ENCODE measurements at places on chromosomes 4 and X.

DNA sequence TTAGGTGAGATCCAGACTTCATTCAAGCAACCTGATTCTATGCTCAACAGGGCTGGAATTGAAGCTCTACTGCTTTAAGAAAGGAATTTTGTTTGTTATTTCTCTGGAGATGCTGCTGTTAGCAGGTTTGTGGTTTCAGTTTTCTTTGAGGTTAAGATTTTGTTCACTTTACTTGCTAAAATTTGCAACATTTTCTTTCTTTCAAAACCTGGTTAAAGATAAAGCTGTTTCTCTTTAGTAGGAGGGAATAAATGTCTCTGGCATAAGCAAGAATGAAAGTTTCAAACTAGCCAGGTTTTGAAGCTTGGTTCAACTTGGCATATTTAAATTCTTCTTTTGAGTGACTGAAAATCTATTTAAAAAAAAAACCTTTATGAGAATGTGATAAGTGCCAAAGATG, 660.6 kb upstream of the NR3C2 start:
- DNase-seq, result no peak

- no peak for DNase-seq
Measured at GRCh38 chr4:86300516-86300915, 59.3 kb downstream of the MAPK10 start.

- DNase-seq, result no peak
Measured at GRCh38 chr4:177182166-177182565, 127.5 kb upstream of the NEIL3 start.

- no peak for DNase-seq
Measured at GRCh38 chr4:42570221-42570620, 86.7 kb downstream of the ATP8A1 start.

- peak; percentile 23 for DNase-seq
Measured at GRCh38 chr4:111943796-111944203, 201.5 kb upstream of the FAM241A start.

GRCh38 chr4:56757261-56757746, 64.2 kb downstream of the SPINK2 start:
- DNase-seq, result peak; percentile 19

GRCh38 chrX:31551913-31552312, 480.1 kb upstream of the FTHL17 start:
- DNase-seq, result no peak

GRCh38 chr4:153523941-153524386, 57.8 kb downstream of the TMEM131L start:
- no peak for DNase-seq

GRCh38 chr4:163649557-163650091, 155.1 kb downstream of the TMA16 start:
- DNase-seq, result no peak

DNA sequence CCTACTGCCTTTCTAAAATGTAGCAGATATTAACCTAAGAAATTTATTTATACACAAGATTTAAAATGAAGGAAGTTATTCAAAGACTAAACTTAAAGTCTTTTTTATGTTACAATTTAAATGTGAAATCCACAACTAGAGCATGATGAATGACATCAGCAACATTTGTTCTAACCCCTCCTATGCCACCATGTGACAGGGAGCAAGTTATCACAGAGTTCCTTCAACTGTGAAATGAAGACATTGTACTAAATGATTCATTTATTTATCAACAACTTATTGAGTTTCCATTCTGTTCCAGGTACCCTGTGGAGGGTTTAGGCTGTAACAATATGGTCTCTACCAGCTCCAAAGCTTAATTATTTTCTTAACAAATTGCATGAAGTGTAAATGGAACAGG, 76.9 kb downstream of the SLC39A8 start:
- DNase-seq, result peak; percentile 22

DNA sequence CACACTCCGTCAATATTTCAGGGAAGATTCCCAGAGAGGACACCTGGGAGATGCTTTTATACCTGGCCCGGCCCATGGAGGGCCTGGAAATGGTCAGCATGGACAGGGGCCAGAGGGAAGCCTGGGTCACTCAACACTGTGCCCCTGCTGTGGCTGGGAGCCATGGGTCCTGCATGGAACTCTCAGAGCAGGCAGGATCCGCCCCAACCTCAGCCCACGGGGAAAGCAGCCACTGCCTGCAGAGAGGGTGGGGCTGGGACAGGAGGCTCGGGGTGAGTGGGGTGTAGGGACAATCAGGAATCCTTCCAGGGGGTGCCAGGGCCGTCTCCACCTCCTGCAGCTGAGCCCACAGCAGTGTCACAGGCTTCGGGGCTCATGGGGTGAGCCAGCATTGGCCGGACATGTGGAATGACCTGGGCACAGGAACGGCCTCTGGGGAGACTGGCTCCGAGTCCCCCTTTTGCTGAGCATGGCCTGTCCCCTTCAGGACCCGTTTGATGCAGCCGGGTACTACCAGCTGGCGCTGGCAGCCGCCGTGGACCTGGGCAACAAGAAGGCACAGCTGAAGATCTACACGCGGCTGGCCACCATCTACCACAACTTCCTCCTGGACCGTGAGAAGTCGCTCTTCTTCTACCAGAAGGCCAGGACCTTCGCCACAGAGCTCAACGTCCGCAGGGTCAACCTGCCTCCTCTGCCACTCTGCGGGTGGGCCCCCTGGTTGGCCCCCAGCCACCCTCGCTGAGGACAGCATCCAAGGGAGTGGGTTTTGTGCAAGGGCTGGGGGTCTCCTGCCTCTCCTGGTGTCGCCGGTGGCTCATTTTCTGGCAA, 29.1 kb upstream of the HTRA3 start:
- DNase-seq, result no peak

DNA sequence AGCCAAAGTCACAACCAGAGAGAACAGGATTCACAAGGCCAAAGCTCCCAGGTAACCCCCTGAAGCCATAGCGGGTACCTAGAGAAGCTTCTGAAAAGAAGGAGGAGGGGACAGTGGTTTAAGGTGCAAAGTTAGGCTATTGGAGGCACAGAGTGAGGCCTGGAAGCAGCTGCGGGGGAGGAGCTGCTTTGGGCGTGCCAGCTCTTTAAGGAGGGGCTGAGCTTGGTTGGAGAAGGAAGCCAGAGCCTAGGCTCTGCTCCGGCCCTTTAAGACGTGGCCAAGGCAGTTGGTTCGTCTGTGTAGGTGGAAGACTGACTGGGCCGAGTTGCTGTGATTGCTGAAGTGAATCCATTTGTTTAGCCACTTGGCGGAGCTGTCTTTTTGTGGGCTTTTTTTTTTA, 1.5 kb downstream of the KLF8 start:
- peak; percentile 35 for DNase-seq

DNA sequence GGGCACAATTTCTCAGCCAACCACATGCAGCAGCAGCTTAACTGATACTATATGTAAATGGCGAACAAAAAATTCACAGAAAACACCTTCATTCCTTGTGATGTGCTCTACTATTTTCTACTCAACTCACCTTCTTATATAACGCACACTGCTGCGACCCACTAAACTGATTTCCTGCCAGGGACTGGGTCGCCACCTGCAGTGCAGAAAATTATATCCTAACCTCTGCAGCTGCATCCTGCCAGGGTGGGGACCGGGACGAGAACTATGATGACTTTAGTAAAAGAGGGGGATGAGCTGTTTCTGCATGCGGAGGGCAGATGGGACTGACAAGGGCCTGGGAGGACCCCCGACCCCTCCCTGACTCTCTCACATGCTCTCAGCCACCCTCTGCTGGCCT, 27.4 kb downstream of the ABLIM2 start:
- no peak for DNase-seq

GRCh38 chr4:86891762-86892635, at the start of gene C4orf36:
TSS of gene C4orf36 (minus strand) at chr4:86892422. CDS start at chr4:86891520, 902 bp downstream.
- peak; percentile 51 for DNase-seq

DNA sequence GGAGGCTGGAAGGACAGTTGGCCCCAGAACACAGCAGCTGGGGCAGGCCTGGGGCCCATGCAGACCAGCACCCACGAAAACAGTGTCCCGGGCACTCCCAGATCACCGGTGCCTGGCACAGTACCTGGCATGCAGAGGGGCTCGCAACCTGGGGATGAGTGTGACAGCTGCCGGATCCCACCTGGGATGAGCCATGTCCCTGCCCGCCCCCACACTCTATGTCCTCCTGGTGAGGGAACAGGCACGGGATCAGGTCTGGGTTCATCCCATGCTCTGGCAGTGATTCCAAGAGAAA, 22.8 kb upstream of the PPP2R2C start:
- DNase-seq, result no peak

GRCh38 chr4:111883557-111883999, 261.7 kb upstream of the FAM241A start:
- DNase-seq, result no peak
